Mammary epithelial cell (primary cell): ENCODE measurements at places on chromosomes 7 and 10. TPM values are rescaled to one million over a fixed set of nuclear protein-coding genes. Genes with fewer than 3 reads are reported as not detected.

The TWIST1 gene
- polyA plus RNA-seq, result 1.6 TPM

The LDB3 gene
- not detected for polyA plus RNA-seq

The TMEM213 gene
- not detected for polyA plus RNA-seq

The SPDYE3 gene
- not detected for polyA plus RNA-seq

The ZNF804B gene
- polyA plus RNA-seq, result not detected

The CLRN3 gene
- not detected for polyA plus RNA-seq

The CFAP46 gene
- polyA plus RNA-seq, result not detected

The ABCA13 gene
- 1.0 TPM for polyA plus RNA-seq

The MCM10 gene
- polyA plus RNA-seq, result 13.2 TPM

The TCF7L2 gene
- 3.4 TPM for polyA plus RNA-seq

The RPEL1 gene
- 0.12 TPM for polyA plus RNA-seq

The ACTL6B gene
- not detected for polyA plus RNA-seq

The ASAH2 gene
- 0.45 TPM for polyA plus RNA-seq

The FFAR4 gene
- not detected for polyA plus RNA-seq

The RNF32 gene
- 1.00 TPM for polyA plus RNA-seq

The PDE1C gene
- polyA plus RNA-seq, result 8.0 TPM

The SAMD9 gene
- polyA plus RNA-seq, result 3.7 TPM

The TMEM72 gene
- polyA plus RNA-seq, result not detected

The PCLO gene
- polyA plus RNA-seq, result 0.86 TPM

The LIPM gene
- not detected for polyA plus RNA-seq

The PGAM2 gene
- polyA plus RNA-seq, result not detected

The MYL10 gene
- polyA plus RNA-seq, result not detected

The P4HA1 gene
- polyA plus RNA-seq, result 38.3 TPM

The VTI1A gene
- 10.9 TPM for polyA plus RNA-seq

The SUFU gene
- 4.9 TPM for polyA plus RNA-seq

The STK31 gene
- polyA plus RNA-seq, result not detected

The DLX6 gene
- not detected for polyA plus RNA-seq

The CDK14 gene
- polyA plus RNA-seq, result 6.8 TPM

The AASS gene
- 1.9 TPM for polyA plus RNA-seq

The ZP3 gene
- polyA plus RNA-seq, result 3.1 TPM

The GPR26 gene
- polyA plus RNA-seq, result not detected

The ALDH18A1 gene
- 49.8 TPM for polyA plus RNA-seq

The ZNF488 gene
- 3.5 TPM for polyA plus RNA-seq

The SUN3 gene
- 0.16 TPM for polyA plus RNA-seq

The KCNMA1 gene
- 29.7 TPM for polyA plus RNA-seq

The HDAC9 gene
- 5.9 TPM for polyA plus RNA-seq

The NEUROG3 gene
- polyA plus RNA-seq, result not detected

The CCZ1B gene
- 9.5 TPM for polyA plus RNA-seq

The ACHE gene
- 0.07 TPM for polyA plus RNA-seq

The GPNMB gene
- polyA plus RNA-seq, result 5.1 TPM

The TNKS2 gene
- 14.4 TPM for polyA plus RNA-seq

The NKX1-2 gene
- polyA plus RNA-seq, result 3.4 TPM

The GBX1 gene
- not detected for polyA plus RNA-seq

The ZNF503 gene
- polyA plus RNA-seq, result 3.8 TPM

The ZNF365 gene
- 7.1 TPM for polyA plus RNA-seq

The BHLHA15 gene
- 0.15 TPM for polyA plus RNA-seq

The ZNF487 gene
- 2.5 TPM for polyA plus RNA-seq

The DNAH11 gene
- polyA plus RNA-seq, result 0.23 TPM

The HNRNPH3 gene
- 33.2 TPM for polyA plus RNA-seq

The ZNF467 gene
- 0.28 TPM for polyA plus RNA-seq
